ENCODE measurements at places on chromosomes 3 and 15. TPM values are rescaled to one million over a fixed set of nuclear protein-coding genes. Genes with fewer than 3 reads are reported as not detected.

DNA sequence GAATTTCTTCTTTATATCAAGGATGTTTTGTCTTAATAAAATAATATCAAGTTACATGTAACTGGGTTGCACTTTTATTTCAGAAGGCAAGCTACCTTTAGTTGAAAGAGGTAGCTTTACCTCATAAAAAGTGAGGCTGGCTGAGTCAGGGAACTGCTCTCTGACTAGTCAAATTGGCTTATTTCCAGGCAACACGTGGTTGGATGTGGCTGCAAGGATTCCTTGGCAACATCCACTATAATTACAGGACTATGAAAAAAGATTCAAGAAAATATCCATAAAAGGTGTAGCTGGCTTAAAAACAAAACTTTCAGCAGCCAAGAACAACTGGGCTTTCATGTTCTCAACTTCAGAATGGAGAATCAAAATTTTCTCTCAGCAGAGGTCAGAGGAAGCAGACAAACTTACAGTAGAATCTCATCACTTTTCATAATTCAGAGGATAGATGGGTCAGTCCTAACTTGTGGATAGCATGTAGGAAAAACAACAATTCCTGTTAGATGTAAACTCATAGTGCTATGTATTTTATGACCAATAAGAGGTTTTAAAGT lies 779.1 kb downstream of the MECOM start:
- no peak overlapping the region for H3K4me3 ChIP-seq
- no peak for DNase-seq
- peaks cover 13% of the 10 kb centered on the region for H3K4me1 ChIP-seq
- H3K27me3 ChIP-seq = no peaks in the 10 kb centered on the region
- no peak overlapping the region for H3K27ac ChIP-seq

DNA sequence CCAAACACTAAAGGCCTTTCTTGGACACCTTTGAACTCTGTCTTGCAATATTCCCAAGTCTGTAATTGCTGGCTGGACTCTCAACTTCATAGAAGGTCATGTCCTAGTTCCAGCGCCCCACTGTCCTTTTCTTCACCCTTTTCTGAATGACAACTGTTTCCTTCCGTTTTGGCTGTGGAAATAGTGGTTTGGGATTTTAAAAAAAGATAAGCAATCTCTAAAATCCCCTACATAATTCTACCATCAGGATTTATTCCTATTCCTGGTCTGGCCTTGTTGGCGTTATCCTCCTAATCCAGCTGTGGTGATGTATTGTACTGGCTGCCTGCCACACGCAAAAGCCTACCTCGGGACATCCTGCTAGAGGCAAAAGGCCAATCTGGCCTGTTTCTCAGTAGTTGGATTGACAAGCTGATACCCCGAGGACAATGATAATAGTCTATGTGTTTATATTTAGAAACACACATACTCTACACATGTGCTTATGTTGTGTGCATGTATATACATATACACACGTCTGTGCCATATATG lies 440.3 kb upstream of the DPH6 start:
- no peak overlapping the region for H3K4me3 ChIP-seq
- no peaks in the 10 kb centered on the region for H3K27me3 ChIP-seq
- no peaks in the 10 kb centered on the region for H3K36me3 ChIP-seq
- H3K4me1 ChIP-seq = no peaks in the 10 kb centered on the region

- peaks cover 15% of the 10 kb centered on the region for H3K4me1 ChIP-seq
- H3K27me3 ChIP-seq = no peaks in the 10 kb centered on the region
- DNase-seq = no peak
- H3K4me3 ChIP-seq = no peak overlapping the region
- no peaks in the 10 kb centered on the region for H3K36me3 ChIP-seq
- H3K27ac ChIP-seq = no peak overlapping the region
Observed at GRCh38 chr3:3627114-3627513, 172.1 kb upstream of the LRRN1 start.

- no peaks in the 10 kb centered on the region for H3K36me3 ChIP-seq
- H3K4me3 ChIP-seq = no peak overlapping the region
- DNase-seq = no peak
- no peak overlapping the region for H3K27ac ChIP-seq
Observed at GRCh38 chr15:43085921-43086320, 19.9 kb downstream of the UBR1 start.

- peaks cover 1% of the 10 kb centered on the region for H3K36me3 ChIP-seq
- H3K4me3 ChIP-seq = no peak overlapping the region
- H3K27me3 ChIP-seq = no peaks in the 10 kb centered on the region
- H3K27ac ChIP-seq = no peak overlapping the region
- H3K4me1 ChIP-seq = no peaks in the 10 kb centered on the region
Observed at GRCh38 chr15:62672268-62672667, 370.3 kb upstream of the TPM1 start.

GRCh38 chr3:85228966-85229365 lies 270.2 kb downstream of the CADM2 start:
- no peaks in the 10 kb centered on the region for H3K36me3 ChIP-seq
- H3K27ac ChIP-seq = no peak overlapping the region
- DNase-seq = no peak
- no peaks in the 10 kb centered on the region for H3K27me3 ChIP-seq
- no peaks in the 10 kb centered on the region for H3K4me1 ChIP-seq

GRCh38 chr3:8914491-8914890 lies 48.8 kb downstream of the RAD18 start:
- DNase-seq = no peak
- no peaks in the 10 kb centered on the region for H3K4me1 ChIP-seq
- no peaks in the 10 kb centered on the region for H3K36me3 ChIP-seq
- H3K4me3 ChIP-seq = no peak overlapping the region
- H3K27me3 ChIP-seq = no peaks in the 10 kb centered on the region
- H3K27ac ChIP-seq = no peak overlapping the region

DNA sequence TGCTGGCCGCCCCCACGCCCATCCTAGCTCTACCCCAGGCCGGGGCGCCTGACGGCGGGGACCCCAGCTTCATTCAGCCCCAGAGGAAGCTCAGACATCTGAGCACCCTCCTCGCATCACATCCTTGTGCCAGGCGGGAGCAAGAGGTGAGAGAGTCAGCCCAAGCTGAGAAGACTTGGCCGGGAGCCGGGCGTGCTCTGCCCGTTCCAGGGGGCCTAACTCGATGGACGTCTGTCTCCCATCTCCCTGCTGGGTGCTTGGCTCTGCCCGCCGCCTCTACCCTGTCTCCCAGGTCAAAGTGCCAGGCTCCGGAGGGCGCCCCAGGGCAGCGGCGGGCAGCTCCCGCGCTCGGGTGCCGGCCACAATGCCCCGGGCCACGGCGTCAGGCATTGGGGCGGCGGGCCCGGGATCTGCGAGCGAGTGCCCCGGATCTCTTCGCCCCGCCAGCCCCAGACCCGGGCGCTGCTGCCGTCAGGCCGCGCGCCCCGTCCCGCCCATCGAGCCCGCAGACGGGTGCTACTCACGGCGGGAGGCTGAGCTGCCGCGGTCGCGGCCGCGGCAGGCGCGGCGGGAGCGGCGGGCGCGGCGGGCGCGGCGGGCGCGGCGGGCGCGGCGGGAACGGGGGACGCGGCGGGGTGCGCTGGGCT lies 388 bp downstream of the DAPK2 start:
- H3K4me3 ChIP-seq = peak overlapping the region; percentile 35
- no peak overlapping the region for H3K27ac ChIP-seq
- H3K27me3 ChIP-seq = no peaks in the 10 kb centered on the region
- peaks cover 9% of the 10 kb centered on the region for H3K4me1 ChIP-seq
- peak; percentile 15 for DNase-seq

- H3K27me3 ChIP-seq = no peaks in the 10 kb centered on the region
- H3K36me3 ChIP-seq = no peaks in the 10 kb centered on the region
- no peak overlapping the region for H3K27ac ChIP-seq
Observed at GRCh38 chr3:152613851-152614250, 221.1 kb upstream of the P2RY1 start.

GRCh38 chr15:90055182-90055581 lies 47.1 kb downstream of the IDH2 start:
- H3K36me3 ChIP-seq = no peaks in the 10 kb centered on the region
- DNase-seq = no peak
- H3K4me3 ChIP-seq = no peak overlapping the region

DNA sequence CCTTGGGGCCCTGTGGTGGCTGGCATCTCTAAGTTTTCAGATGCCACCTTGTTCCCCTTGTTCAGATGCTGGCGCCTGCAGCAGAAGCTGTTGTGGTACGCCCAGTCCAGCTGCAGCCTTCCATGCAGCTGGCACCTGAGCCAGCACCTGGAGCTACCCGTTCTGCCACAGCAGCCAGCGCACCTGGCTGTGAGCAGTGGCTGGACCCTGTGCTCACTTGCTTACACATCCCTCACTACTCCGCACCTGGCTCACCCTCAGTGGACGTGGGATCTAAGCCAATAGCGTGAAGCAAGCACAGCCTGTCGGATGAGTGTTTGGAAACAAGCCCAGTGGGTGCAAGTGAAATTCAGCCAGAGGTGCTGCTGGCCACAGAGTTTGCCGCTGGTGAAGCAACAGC lies 607.5 kb upstream of the BCHE start:
- DNase-seq = no peak
- no peak overlapping the region for H3K27ac ChIP-seq
- no peak overlapping the region for H3K4me3 ChIP-seq
- peaks cover 15% of the 10 kb centered on the region for H3K4me1 ChIP-seq

DNA sequence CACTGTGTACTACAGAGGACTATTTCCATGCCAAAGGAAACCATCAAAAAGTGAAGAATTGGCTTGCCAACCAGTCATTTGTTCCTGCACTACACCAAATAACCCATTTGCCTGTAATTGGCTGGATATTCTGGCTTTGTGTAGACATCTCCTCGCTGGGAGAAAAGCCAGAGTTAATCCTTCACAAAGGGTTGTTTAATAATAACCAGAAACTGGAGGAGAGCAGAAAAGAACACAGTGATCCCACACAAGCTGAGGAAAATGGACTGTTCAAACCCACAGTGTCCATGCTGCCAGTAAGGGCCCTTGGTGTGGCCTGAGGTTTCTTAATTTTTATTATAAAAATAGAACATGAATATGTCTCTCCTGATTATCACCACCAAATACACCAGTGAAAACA lies 294.0 kb downstream of the RORA start:
- H3K4me3 ChIP-seq = no peak overlapping the region
- H3K27ac ChIP-seq = no peak overlapping the region
- H3K4me1 ChIP-seq = no peaks in the 10 kb centered on the region

DNA sequence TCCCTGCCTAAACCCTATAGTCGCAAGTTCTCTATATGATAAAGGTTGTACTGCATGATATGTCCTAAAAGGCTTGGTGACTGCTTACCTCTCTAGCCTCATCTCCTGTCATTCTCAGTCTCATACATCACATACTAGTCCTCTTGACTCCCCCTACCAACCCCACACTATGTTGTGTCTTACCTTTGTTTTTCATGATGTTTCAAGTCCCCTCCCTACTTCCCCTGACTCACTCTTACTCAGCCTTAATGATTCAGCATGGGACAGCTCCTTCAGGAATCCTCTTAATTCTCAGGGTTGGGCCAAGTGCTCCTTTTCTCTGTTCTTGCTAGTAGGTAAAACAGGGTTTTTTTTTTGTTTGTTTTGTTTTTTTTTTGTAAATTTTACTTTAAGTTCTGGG lies 49.6 kb downstream of the SLMAP start:
- H3K27ac ChIP-seq = peak overlapping the region; percentile 39
- H3K4me3 ChIP-seq = no peak overlapping the region
- no peaks in the 10 kb centered on the region for H3K27me3 ChIP-seq
- peaks cover 37% of the 10 kb centered on the region for H3K4me1 ChIP-seq

DNA sequence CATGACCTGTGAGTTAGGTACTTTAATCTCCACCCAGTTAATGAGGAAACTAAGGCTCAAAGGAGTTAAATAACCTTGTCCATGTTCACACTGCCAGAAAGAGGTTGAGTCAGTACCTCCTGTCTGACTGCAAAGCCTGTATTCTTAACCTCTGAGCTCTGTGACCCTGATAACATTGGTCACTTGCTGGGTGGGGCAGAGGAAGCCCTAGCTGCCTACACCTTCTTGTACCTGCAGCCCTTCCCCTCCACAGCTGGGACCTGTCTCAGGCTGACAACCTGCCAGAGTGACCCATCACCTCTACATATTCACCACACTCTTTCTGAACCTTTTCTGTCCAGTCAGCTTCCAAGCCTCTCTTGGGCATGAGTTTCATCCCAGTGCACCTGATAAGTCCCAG lies 106.1 kb upstream of the HES1 start:
- H3K4me3 ChIP-seq = no peak overlapping the region
- DNase-seq = no peak
- no peak overlapping the region for H3K27ac ChIP-seq
- H3K27me3 ChIP-seq = no peaks in the 10 kb centered on the region

Gene MME
- total RNA-seq = 0.52 TPM

Gene FETUB
- 0.30 TPM for total RNA-seq

Gene DAG1
- total RNA-seq = 177 TPM

Gene GNAT1
- total RNA-seq = 0.50 TPM

Gene CX3CR1
- 0.61 TPM for total RNA-seq

Gene SERPINI2
- total RNA-seq = not detected

Gene MESP2
- total RNA-seq = 0.70 TPM
